ENCODE measurements at places on chromosomes 4 and X. TPM values are rescaled to one million over a fixed set of nuclear protein-coding genes. Genes with fewer than 3 reads are reported as not detected.

Gene LONRF3
- total RNA-seq: 0.16 TPM

Gene RAB39B
- 6.5 TPM for total RNA-seq

Gene TMEM175
- total RNA-seq: 21.8 TPM

Gene CPZ
- not detected for total RNA-seq

Gene SUPT20HL2
- total RNA-seq: not detected

Gene FSTL5
- 0.28 TPM for total RNA-seq

Gene MAP3K15
- not detected for total RNA-seq

Gene INTU
- total RNA-seq: 0.15 TPM
